Stimulated activated CD8-positive, alpha-beta memory T cell treated with anti-CD3 and anti-CD28 coated beads, Interleukin-4, amount 100 ng/mL, for 48 hours (primary cell): ENCODE measurements at places on chromosomes 4 and X.

GRCh38 chr4:80178964-80179363 is 18.3 kb upstream of the PRDM8 start:
- DNase-seq: no peak

DNA sequence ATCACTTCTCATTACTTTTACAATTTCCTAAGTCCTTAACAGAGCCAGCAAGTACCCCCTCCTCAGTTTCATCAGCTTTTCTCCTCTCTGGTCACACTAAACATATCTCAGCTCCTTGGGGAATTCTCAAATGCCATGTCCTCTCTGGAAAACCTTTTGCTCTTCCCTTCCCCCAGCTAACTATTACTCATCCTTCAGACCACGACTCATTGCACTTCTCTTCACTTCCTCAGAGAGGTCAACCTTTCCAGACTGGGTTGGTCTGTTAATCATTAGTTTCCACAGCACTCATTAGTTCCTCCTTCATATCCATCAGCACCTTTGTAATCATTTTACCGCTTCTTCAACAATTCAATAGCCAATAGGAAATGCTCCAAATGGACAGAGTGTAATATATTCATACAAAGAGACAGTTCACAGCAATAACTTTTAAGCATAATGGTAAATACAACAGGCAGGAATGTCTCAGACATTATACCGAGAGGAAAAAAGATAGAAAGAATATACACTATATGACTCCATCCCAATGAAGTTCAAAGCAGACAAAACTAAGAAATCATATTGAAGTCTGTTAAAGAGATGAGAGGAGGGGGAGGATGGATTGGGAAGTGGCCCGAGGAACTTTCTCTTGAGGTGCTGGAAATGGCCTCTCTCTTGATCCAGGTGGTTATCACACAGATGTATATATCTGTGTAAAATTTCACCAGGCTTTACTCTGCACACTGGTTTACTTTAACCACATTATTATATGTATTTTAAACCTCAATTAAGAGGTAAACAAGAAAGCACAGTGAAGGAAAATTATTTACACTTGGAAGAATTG is 39.6 kb downstream of the DDX60L start:
- DNase-seq: no peak

GRCh38 chr4:130648570-130648969 is 1552.6 kb downstream of the C4orf33 start:
- DNase-seq: no peak

GRCh38 chrX:153723351-153724251 is 586 bp downstream of the BCAP31 start:
- DNase-seq: peak; percentile 57

DNA sequence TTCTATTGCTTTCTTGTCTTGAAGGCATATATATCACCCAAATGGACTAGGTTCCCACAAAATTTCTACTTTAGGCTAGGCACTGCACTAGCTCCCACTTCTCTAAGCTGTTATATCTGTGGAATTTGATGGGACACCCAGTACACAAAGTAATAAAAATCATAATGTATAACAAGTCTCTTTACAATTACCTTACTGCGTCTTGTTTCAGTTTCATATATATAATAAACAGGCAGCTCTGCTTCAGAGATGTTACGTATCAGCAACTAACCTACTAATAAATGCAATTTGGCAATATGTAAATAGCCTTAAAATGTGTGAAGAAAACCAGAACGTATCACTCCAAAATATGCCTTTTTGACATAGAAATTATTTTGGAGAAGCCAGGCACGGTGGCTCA is 42.0 kb upstream of the UGDH start:
- no peak for DNase-seq

DNA sequence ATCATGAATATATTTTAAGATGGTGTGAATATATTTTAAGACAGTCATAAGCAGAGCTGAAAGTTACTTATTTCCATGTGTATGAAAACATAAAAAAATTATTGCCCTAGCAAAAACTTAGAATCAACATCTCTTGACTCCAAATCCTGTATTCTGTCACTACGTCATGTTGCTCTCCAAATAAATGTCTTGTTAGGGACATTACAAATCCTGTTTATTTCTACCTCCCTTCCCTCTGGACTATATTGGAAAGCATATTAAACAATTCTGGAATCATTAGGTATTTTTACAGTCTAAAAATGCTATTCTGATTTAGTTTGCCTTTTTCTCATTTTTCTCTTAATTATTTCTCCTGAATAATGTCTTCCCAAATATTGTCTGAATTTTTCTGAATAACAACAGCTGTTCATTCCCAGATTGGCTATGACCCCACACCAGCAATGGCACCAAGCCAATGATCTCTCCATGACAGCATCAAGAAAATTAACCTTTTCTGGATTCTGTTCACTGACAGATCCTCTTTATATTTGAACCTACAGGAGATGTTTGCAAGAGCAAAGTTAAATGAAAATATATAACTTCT is 523.1 kb downstream of the IQCM start:
- no peak for DNase-seq

GRCh38 chr4:48008021-48008596 is 8.4 kb downstream of the CNGA1 start:
- DNase-seq: no peak

- DNase-seq: no peak
Measured at GRCh38 chrX:45986081-45986480, 559.1 kb downstream of the ZNF674 start.

DNA sequence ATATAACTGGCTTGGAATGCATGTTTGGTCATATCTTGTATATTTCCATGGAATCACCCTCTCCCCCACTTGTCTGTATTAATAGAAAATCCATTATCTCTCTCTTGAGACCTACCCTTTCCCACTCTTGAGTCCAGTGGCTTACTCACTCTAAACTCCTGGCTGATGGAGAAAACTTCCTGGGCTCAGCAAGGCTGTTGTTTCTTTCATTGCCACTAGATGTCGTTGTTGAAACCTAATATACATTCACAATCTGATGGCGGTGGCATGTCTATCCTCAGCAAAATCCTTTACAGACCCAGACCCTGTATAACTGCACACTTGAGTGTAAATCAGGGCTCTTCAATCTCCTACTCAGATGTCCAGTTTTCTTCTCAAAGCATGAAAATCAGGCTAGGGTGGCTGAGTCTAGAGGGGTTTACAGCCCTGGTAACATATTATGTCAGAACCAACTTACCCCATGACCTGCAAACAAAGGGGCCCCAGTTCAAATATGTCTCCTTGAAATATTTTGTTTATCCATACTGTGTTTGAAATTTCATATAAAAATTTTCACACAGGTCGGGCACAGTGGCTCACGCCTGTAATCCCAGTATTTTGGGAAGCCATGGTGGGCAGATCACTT is 70.0 kb upstream of the FAM241A start:
- peak; percentile 34 for DNase-seq

DNA sequence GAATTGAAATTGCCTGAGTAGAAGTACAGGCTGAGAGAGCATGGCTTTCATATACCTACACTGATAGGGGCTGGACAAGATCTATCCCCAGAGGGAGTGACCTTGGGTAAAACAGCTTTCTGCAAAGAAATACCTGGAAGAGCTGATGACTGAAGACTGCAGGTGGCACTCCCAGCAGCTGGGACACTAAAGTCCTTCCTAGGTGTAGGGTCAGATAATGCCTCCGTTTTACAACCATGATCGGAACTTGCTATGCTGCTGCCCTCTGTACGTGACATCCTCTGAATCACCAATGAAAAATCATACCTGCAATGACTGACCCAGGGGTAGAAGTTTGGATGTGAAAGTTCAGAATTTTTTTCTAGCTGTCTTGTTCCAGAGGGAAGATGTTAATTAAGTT is 107.2 kb upstream of the WDR1 start:
- no peak for DNase-seq
